ENCODE measurements at places on chromosomes 12 and 14. TPM values are rescaled to one million over a fixed set of nuclear protein-coding genes. Genes with fewer than 3 reads are reported as not detected.

GRCh38 chr12:77814386-77814785 lies 16.3 kb upstream of the NAV3 start:
- DNase-seq, result no peak

DNA sequence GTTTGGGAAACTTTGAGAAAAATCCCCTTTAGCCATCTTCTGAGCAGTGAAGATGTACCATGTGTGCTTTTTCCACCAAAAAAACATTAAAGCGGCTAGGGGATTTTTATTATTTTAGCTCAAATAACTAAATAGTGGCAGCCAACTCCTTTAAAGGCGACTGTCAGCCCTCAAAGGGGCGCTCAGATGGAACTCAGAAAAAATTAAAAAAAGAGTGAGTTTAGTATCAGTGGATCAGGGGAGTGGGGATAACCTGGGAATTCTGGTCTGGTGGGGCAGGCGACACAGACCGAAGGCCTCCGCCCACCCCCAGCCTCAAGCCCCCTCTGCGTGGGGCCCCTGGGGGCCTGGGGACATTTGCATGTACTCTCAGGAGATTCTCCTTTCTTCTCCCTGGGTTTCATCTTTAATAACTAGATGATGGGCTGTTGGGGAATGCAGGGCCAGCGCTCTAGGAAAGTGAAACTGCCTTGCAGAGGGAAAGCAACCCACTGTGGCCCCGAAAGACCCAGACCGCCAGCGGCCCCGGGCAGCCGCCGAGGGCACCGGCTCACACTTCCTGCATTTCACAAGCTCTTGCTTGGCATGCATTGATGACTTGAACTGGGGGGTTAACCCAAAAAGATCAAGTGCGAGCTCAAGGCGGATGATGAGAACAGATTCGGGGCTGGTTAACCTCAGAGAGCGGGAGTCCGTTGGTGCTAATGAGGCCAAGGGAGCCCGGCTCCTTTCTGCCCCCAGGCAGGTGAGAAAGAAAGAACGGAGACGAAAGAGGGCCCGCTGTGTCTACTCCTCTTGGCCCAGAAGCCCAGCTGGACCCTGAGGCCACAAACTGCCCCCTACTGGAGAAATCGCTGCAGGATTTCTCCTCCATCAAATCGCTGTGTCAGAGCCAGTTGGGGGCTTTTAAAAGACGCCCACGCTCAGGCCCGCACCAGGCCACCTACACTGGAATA lies 7.3 kb upstream of the BATF start:
- DNase-seq, result peak; percentile 12

DNA sequence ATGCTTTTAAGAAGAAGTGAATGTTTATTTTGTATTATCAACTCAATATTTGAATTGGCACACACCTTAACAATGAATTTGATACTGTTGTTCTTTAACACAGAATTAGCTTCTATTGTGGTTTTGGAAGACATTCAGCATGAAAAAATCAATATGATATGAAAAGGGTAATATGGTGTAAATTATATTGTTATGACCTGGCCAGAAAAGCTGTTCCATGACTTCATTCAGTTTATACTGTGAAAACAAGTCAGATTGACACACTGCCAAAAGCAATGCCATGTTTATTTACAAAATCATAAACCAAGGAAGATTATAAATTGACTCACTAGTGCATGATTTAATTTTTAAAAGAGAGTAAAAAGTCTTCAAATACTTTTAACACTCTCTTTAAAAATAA lies 851.4 kb upstream of the SEL1L start:
- DNase-seq, result no peak

DNA sequence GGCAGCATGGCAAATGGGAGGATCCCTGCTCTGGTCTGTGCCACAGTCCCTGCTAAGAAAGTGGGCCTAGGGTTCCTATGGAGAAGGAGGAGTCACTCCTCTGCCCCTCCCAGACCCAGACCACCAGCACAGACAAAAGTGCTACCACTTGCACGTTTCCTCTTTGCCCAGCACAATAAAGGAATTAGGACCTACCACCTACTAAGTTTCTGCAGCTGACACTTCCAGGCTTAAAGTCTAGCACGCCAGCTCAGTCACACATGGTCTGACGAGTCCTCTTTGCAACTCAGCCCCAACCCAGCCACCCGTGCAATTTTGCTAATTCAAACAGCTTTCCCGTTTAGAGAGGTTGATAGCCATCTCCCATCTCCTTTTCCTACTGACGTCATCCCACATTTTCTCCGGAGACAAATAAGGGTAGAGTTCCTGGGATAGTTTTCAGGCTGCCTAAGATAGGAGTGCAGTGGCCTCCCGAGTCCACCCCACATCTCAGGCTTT lies 66.2 kb upstream of the PTGR2 start:
- DNase-seq, result peak; percentile 51

GRCh38 chr12:3578557-3578956 lies 87.6 kb downstream of the PRMT8 start:
- no peak for DNase-seq

DNA sequence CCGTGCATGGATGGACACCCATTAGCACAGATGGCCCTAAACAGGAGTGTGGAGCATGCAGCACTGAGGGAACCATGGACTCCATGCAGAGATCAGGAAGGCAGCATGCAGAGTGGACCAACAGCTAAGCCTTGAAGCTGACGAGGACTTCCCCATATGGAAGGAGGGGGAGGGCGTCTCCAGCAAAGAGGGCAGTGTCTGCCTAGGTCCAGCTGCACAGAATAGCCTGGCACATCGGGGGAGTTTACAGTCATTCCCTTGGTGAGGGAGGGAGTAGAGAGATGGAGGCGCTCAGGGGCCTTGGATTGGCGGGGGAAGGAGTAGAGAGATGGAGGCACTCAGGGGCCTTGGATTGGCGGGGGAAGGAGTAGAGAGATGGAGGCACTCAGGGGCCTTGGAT lies 64.5 kb downstream of the ANKRD9 start:
- DNase-seq, result no peak

- peak; percentile 73 for DNase-seq
Measured at GRCh38 chr12:11822081-11822834, 172.8 kb downstream of the ETV6 start.

GNB3 gene
- polyA plus RNA-seq, result 0.10 TPM

DNA sequence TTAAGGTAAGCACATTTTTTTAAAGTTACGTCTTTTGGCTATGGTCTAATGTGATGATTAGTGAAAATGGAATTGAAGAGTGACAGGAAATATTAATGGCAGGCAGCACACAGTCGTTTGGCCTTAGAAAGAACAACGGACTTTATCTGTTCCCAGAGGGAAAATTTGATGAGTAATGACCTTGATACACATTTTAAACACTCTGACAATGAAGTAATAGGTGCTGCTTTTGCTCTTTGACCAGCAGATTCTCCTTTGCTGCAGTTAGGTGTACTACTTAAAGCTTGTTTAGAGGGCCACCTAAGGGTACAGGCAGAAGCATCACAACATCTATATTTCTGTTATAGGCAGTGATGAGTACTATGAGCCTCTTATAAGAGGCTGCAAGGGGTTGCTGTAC lies 27.1 kb upstream of the RNU6-8 start:
- peak; percentile 79 for DNase-seq

DNA sequence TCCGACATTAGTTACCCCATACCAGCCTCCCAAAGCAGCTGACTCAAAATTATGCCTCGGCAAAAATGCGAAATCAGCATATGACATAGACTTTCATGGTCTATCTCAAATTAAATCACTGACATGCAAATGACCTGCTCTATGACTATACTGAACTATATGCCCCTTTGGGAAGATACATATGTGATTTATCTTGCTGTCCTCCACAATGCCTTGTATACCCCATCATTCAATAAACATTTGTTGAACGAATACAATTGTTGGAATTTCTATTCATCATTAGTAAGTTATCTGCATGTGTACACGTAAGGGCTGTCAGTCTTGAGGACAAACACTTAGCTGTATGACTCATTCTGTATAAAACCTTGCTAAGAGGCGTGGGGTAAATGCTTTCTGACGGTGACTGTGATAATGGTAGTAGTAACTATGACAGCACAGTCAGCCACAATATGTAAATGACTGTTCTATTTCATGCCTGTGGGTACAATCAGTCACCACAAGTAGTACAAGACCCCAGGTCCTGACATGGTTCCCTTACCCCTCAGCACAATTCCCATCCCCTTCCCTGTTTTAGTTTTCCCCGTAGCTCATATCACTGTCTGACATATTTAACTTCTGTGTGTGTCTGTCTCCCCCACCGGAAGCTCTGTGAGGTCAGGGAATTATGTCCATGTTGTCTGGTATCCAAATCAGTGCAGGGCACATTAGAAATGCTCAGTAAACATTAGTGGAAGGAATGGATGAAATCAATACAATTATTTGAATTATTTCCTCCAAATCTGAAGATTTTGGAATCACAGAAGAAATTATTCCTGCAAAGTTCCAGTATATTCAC lies 42.8 kb downstream of the STXBP6 start:
- DNase-seq, result peak; percentile 85

- peak; percentile 90 for DNase-seq
Measured at GRCh38 chr14:22839159-22839779, 2.9 kb downstream of the MMP14 start.

TAMALIN gene
- 0.10 TPM for polyA plus RNA-seq

- no peak for DNase-seq
Measured at GRCh38 chr12:115543269-115543668, 734.2 kb downstream of the MED13L start.

PMCH gene
- not detected for polyA plus RNA-seq

FOXG1 gene
- not detected for polyA plus RNA-seq

DNA sequence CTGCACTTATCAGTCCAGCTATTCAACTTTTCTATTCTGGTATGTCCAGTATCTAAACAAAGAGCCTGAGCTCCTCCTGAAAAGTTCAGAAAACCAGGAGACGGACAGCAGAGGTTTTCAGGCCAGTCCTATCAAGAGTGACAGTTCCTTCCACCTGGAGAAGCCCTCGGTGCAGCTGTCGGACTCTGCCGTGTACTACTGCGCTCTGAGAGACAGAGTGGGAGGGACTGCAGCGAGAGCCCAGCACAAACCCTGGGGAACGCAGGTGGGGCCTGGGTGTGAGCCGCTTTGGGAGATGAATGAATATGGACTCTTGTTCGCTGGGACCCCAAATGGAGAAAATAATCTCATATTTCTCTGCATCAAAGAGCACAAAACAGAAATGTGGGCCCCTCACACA lies 329.8 kb upstream of the OR4E1 start:
- DNase-seq, result no peak

ANKRD33 gene
- not detected for polyA plus RNA-seq

ETNK1 gene
- polyA plus RNA-seq, result 11.4 TPM

PPP1R1A gene
- polyA plus RNA-seq, result not detected

DNA sequence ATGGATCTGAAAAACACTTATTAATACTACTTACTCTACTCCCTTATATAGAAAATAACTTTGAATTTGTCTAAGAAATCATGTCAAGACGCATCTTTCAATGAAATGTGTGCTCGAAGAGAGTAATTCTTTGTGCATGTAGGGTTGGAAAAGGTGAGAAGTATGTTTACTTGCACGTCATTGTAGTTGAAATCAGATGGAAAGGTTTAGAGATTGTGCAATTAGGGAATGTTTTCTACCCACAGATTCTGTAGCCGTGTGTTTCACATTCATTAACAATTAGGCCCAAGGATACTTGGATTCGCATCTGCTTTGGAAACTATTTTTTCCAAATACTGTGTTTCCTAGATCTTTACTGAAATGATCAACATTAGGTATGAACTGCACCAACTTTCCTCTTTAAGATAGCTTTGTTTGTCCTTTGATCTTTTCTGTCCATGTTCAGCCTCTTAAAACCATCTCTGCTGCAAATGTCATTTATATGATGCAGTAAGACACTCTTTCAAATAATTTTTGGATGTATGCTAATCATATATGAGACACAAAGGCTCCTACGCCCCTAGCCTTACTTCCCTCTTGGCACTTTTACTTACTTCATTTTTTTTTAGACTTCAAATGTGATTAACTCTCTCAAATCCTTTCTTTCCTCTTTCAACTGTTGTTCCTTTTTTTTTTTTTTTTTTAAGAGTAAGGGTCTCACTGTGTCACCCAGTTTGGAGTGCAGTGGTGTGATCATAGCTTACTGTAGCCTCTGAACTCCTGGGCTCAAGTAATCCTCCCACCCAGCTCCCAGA lies 58.0 kb upstream of the PSMA6 start:
- peak; percentile 88 for DNase-seq

DNA sequence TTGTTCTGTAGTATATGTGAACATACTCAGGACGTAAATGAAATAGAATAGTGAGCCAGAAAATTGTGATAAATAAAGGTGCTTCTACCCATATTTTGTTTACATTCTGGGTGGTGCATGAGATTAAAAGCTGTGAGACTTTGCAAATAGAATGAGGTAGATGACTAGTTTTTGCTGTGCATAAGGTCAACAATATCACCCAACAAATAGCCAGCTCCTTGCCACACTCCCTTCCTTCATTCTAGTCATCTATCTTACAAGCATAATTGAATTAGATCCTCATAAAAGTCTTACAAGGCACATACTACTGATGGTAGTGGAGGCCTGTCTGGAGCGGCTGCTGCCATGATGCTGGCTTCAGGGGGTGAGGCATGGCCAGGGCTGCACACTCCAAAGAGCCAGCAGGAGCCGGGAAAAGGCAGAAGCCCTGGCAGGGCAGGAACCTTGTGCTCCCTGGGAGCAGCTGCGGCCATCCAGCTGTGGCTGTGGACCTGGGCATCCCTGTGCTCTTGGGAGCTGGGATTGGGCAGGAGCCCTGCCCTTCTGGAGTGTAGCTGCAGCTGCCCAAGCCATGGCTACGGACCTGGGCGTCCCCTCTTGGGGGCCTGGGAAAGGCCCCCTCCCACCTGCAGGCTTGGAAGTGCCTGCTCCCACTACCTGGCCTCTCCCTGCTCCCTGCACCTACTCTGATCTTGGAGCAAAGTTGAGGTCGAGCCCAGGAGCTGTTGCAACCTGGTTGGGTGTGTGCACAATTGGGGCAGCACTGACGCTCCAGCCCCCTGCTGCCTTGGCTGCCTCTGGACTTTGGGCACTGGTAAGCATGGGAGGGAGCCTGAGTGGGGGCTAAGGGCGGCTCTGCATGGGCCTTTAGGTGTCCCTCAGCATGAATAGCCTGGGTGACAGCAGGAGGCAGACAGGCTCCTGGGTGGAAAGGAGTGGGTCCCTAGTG lies 112.8 kb downstream of the DACT1 start:
- DNase-seq, result no peak

DNA sequence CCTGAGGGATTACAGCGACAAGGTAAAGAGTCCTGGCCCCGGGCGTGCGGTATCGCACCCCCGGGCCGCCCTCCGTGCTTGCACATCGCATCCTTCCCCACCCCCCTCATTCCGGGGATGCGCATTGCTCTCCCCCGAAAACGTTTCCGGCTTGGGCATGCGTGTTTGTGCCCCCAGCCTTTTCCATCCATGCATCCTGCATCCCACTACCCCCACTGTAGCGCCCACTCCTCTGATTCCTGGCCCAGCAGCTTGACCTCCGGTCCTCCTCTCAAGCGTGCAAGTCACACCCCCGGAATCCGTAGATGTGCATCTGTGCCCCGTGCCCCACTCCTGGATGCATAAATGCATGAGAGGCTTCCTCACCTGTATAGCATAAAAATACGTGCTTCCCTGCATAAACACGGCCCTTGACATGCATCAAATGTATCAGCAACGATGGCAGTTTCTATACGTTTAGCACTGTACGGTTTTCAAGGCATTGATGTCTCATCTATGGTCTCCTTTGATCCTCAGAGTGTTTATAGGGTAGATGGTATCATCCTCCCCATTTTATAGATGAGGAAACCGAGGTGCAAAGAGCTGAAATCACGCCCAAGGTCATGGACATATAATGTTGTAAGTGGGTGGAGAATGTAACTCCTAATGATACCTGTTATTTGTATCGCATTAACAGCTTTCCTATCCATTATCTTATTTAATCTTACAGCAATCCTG lies 484 bp downstream of the RIC8B start:
- no peak for DNase-seq

All from mammary epithelial cell (primary cell).